AG20443 (cell line): ENCODE measurements at places on chromosomes 6 and 20.
A peak's percentile ranks its signal among the peaks of the same experiment; 100 is the strongest.

GRCh38 chr20:10961651-10962288 lies 288.0 kb upstream of the JAG1 start:
- no peak for DNase-seq

DNA sequence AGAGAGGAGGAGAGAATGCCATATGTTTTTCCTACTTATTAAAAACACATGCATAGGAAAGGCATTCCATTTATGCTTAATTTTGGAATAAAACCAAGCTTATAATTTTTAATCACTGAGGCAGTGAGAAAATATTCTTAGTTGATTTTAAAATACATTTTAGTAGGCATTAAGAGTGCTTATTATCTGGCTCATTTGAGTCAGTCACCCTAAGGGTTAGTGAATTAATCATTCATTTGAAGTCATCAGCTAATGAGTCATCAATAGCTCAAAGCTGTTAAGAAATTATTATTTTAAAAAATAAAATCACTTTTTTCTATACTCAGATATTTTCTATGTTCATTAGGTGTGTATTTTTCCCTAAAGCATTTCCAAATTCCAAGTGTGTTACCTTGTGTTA lies 81.6 kb downstream of the TMEM200A start:
- no peak for DNase-seq

DNA sequence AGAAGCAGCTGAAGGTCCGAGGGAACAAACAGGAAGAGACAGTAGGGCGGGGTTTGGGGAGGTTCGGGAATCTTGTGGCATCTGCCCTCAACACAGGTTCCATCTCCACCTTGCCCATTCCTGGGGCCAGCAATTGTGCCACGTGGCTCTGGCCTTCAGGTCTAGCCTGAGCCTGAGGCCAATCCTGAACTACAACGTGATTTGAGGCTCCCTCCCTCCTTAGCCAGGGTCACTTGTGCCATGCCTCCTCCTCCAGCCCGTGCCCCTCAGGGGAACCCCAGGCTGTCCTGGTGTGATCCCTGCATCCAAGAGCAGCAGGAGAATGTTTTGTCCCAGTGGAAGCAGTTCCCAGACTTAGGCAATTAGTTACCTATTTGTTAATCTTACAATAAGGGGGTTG lies 3.0 kb downstream of the CST9 start:
- DNase-seq: no peak

DNA sequence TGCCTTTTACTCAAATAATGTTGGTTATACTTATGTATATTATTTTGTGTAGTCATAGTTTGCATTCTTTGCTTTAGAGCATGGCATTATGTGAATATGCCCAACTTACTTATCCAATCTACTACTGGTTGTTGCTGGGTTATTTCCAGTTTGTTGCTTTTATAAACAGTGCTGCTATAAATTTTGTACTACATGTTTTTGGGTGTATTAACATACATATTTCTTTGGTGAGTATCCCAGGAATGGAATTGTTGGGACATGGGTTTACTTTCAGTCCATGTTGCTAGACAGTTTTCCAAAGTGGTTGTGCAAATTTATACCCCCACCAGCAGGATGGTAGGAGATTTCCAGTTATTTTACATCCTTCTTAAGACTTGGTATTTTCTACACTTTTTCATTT lies 157.1 kb upstream of the THEMIS start:
- peak; percentile 4 for DNase-seq

DNA sequence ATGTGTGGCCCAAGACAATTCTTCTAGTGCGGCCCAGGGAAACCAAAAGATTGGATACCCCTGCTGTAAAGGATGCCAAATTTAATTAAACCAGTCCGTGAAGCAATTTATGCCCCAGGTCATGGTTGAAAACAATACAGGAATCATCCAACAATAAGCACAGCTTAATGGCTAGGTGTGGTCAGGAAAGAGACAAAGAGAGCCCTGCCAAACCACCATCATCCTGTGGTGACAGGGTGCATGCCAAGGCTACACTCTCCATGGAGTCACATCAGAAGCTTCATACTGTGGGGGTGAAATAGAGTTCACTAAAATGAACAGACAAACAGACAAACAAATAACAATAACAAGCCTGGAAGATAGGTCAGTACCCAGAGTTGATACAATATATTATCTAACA lies 62.7 kb downstream of the DZANK1 start:
- peak; percentile 45 for DNase-seq

- DNase-seq: no peak
Measured at GRCh38 chr6:170207586-170208181, 83.2 kb downstream of the DLL1 start.

- DNase-seq: no peak
Measured at GRCh38 chr20:16001286-16001685, 572.0 kb downstream of the KIF16B start.

DNA sequence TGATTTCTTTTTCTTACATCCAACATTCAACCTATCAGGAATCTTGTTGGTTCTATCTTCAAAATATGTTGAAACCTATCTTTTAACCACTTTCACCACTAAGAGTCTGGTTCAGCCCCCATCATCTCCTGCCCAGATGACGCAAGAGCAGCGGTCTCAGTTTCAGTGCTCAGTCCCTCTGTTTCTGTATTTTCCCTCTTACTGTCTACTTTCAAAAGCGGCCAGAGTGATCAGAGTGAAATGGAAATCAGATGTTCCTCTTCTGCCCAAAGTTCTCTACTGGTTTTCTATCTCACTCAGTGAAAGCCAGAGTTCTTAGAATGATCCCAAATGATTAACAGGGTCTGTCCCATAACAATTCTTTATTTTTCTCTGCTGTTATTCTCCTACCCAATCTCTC lies 147.9 kb upstream of the PDE7B start:
- DNase-seq: peak; percentile 17

- no peak for DNase-seq
Measured at GRCh38 chr6:134413241-134413643, 95.3 kb upstream of the SGK1 start.

- no peak for DNase-seq
Measured at GRCh38 chr6:3970097-3970496, 108.8 kb downstream of the FAM217A start.

- no peak for DNase-seq
Measured at GRCh38 chr20:64256282-64256935, 861 bp downstream of the PCMTD2 start.

DNA sequence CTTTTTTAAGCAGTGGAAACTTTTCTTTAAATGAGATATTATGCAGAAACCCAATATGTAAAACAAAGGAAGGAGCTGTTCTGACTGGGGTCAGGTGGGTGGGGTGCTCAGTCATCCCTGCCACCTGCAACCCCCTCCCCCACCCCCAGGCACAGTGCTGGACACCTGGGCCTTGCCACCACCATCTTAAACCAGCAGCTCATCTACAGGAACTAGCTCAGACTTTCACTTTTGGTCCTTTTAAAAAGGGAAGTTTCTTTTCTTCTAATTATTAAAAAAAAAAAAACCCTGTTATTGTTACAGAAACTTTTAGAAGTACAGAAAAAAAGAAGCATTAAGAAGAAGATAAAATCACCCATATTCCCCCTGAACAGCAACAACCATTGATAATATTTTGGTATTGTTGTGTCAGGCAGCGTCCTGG lies 37.1 kb downstream of the PPP1R16B start:
- no peak for DNase-seq

- DNase-seq: no peak
Measured at GRCh38 chr6:116472706-116473105, 11.5 kb downstream of the CALHM6 start.

GRCh38 chr20:35597186-35597585 lies 18.4 kb upstream of the SPAG4 start:
- DNase-seq: no peak

- DNase-seq: peak; percentile 86
Measured at GRCh38 chr20:61387204-61387953, 135.3 kb downstream of the CDH4 start.

- no peak for DNase-seq
Measured at GRCh38 chr6:121460170-121460569, 24.7 kb downstream of the GJA1 start.

DNA sequence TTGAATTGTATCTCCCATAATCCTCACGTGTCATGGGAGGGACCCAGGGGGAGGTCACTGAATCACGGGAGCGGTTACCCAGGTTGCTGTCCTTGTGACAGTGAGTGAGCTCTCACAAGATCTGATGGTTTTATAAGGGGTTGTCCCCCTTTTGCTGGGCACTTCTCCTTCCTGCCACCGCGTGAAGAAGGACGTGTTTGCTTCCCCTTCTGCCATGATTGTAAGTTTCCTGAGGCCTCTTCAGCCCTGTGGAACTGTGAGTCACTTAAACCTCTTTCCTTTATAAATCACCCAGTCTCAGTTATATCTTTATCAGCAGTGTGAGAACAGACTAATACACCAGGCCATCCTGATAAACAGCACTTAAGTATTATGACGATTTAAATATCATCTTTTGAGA lies 9.0 kb upstream of the MRGBP start:
- DNase-seq: no peak

DNA sequence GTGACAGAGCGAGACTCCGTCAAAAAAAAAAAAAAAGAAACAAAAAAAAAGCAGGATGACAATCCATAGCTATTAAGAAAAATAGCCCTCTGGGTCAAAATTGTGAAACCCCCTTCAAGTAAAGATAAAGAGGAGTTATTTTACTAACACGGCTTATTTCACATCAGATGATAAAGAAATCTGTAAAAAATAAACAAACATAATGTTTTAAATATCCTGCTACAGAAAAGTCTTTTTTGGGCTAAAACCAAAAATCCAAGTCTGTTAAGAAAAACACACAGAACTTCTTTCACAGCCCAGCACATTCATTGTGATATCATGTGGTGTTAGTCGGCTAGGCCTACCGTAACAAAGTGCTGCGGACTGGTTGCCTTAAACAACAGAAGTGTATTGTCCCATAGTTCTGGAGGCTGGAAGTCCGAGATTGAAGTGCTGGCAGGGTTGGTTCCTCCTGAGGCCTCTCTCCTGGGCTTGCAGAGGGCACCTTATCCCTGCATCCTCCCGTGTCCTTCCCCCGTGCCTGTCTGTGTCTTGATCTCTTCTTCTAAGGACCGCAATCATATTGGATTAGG lies 239.2 kb upstream of the TAB2 start:
- DNase-seq: no peak

GRCh38 chr6:25332655-25333071 lies 53.5 kb downstream of the CARMIL1 start:
- no peak for DNase-seq

GRCh38 chr6:1622851-1623768 lies 13.4 kb downstream of the FOXC1 start:
- no peak for DNase-seq

GRCh38 chr6:154538640-154539191 lies 28.2 kb upstream of the CNKSR3 start:
- DNase-seq: no peak

GRCh38 chr20:64140061-64140931 lies 24.0 kb upstream of the MYT1 start:
- DNase-seq: no peak

DNA sequence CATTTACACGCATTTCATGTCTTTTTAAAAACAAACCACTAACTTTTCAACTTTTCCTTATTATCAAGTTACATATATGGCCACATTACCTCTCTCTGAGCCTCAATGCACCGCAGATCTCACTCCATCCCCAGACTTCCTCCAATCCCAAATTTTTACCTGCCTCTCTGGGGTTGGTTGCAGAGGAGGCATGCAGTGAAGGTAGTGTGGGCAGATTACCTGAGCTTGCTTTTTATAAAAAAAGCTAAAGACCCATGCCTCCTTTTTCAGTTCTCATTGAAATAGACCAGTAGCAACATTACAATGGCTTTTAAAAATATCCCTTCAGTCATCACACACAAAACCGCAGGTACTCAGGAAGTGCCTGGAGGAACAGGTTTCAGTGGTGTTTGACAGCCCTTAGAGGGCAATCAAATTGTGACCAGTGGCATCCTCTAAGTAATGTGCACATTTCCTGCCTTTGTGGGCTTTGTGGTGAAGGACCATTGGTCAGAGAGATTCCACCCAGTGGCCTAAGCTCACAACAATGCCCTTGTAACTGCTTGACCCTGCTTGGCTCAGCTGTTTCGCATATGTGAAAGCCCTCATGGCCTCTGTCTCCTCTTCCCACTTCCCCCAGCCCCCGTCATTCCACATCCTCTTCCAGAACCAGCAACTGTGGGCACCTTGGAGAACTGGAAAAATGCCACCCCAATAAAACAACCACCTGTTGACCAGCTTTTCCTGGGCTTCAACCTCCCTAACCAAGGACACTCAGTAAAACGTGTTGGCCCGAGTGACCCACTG lies 30.2 kb upstream of the IL17A start:
- DNase-seq: no peak

- DNase-seq: no peak
Measured at GRCh38 chr20:16308754-16309153, 264.5 kb downstream of the KIF16B start.

DNA sequence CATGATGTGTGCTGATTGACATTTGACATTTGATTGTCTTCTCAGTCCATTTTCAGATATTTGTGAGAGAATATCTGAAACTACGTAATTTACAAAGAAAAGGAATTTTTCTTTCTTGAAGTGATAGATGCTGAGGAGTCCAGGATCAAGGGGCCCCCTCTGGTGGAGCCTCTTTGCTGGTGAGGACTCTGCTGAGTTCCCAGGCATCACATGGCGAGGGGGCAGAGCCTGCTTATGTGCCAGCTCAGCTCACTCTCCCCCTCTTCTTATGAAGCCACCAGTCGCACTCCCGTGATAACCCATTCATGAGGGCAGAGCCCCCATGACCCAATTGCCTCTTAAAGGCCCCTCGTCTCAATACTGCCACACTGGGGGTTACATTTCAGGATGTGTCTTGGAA lies 91.3 kb downstream of the RPP40 start:
- no peak for DNase-seq

GRCh38 chr20:23148731-23149570 lies 62.8 kb upstream of the CD93 start:
- no peak for DNase-seq

GRCh38 chr20:54706581-54706980 lies 231.2 kb downstream of the DOK5 start:
- no peak for DNase-seq

DNA sequence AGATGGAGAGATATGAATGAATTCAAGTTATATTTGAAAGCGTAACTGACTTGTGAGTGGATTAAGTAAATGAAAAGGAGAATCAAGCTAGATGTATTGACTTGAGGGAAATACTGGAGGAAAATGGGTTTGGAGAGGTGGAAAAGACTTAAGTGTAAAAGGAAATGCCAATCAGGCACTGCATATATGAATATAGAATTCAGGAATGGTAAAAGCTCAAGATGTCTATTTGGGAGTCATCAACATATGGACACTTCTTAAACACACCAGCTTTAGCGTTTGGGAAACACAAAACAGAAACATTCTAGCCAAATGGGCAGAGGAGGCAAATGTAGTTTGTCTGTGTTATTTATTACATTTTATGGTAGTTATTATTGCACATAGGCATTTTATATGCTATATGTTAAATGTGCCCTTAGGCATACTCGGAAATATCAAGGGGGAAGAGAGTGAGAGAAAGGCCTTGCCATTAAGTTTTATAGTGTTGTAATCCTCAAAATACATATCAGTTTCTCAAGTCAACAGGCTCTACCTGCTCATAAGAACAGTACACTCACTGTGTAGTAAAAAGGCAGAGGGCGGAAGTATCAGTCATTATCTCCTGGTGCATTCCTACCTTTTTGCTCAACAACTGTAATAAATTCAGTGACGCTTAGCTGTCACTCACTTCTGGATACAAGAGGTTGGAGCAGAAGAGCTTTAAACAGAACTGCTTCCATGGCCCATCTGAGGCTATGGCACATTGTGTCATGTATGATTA lies 33.7 kb upstream of the ME1 start:
- no peak for DNase-seq

- no peak for DNase-seq
Measured at GRCh38 chr6:131356161-131356560, 216.9 kb upstream of the ARG1 start.

GRCh38 chr6:1592852-1593251 lies 16.9 kb upstream of the FOXC1 start:
- DNase-seq: no peak
